ENCODE measurements at places on chromosomes 2 and 18. TPM values are rescaled to one million over a fixed set of nuclear protein-coding genes. Genes with fewer than 3 reads are reported as not detected.

SGPP2 gene
- 3.1 TPM for polyA plus RNA-seq

STK39 gene
- polyA plus RNA-seq: 1.6 TPM

MARCO gene
- not detected for polyA plus RNA-seq

PTPRM gene
- 0.61 TPM for polyA plus RNA-seq

SLC25A52 gene
- not detected for polyA plus RNA-seq

MPHOSPH10 gene
- polyA plus RNA-seq: 25.2 TPM

SERPINB10 gene
- polyA plus RNA-seq: not detected

ACADL gene
- polyA plus RNA-seq: not detected

CERKL gene
- 13.0 TPM for polyA plus RNA-seq

TLX2 gene
- polyA plus RNA-seq: not detected

CIB4 gene
- polyA plus RNA-seq: not detected

GMCL1 gene
- polyA plus RNA-seq: 25.7 TPM

SIGLEC15 gene
- polyA plus RNA-seq: not detected

SNTG2 gene
- not detected for polyA plus RNA-seq

PIEZO2 gene
- not detected for polyA plus RNA-seq

CYTIP gene
- polyA plus RNA-seq: 83.6 TPM

C2orf78 gene
- not detected for polyA plus RNA-seq

SLC4A5 gene
- polyA plus RNA-seq: 1.2 TPM

CPLX4 gene
- polyA plus RNA-seq: not detected

ERMN gene
- 0.08 TPM for polyA plus RNA-seq

THSD7B gene
- not detected for polyA plus RNA-seq

TCF23 gene
- polyA plus RNA-seq: not detected

SATB2 gene
- not detected for polyA plus RNA-seq

PFN4 gene
- polyA plus RNA-seq: not detected

KIAA2012 gene
- polyA plus RNA-seq: not detected

UGT1A9 gene
- polyA plus RNA-seq: not detected

MYCN gene
- polyA plus RNA-seq: not detected

GAL3ST2 gene
- polyA plus RNA-seq: not detected

ADGRF3 gene
- polyA plus RNA-seq: 0.38 TPM

PLGLB1 gene
- 1.5 TPM for polyA plus RNA-seq

CCDC102B gene
- 4.4 TPM for polyA plus RNA-seq

CRYBA2 gene
- polyA plus RNA-seq: not detected

SULT6B1 gene
- polyA plus RNA-seq: not detected

EVA1A gene
- not detected for polyA plus RNA-seq

ST8SIA5 gene
- polyA plus RNA-seq: not detected

LYPD6 gene
- polyA plus RNA-seq: not detected

KLHL41 gene
- not detected for polyA plus RNA-seq

DNAJC10 gene
- polyA plus RNA-seq: 158 TPM

ZNF521 gene
- polyA plus RNA-seq: not detected

Measured in IgD-negative memory B cell (primary cell).